ENCODE measurements at places on chromosomes 12 and 14.

DNA sequence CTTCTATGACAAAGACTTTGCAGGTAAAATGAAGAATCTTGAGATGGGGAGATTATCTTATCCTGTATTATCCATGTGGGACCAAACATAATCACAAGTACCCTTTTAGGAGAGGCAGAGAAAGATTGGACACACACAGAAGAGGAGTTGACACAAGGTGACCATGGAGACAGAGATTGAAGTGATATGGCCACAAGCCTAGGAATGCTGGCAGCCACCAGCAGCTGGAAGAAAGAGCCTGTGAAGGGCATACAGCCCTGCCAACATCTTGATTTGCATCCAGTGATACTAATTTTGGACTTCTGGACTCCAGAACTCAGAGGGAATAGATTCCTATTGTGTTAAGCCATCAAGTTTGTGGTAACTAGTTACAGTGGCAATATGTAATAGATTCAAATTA is 78.1 kb downstream of the RPS29 start:
- no peak for DNase-seq

DNA sequence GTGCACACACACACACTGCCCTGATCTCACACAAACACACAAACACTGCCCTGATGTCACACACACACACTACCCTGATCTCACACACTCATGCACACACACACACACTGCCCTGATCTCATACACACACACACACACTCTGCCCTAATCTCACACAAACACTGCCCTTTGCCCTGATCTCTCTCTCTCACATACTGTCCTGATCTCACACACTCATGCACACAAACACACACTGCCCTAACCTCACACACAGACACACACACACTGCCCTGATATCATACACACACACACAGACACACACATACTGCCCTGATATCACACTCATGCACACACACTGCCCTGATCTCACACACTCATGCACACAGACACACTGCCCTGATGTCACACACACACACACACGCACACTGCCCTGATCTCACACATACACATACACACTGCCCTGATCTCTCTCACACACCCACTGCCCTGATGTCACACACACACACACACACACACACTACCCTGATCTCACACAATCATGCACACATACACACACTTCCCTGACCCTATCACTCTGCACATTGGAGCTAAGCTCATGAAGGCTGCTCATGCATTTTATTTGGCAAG is 97.6 kb upstream of the DIO3 start:
- DNase-seq, result no peak

- peak; percentile 50 for DNase-seq
Observed at GRCh38 chr14:101520621-101521472, 40.4 kb upstream of the DIO3 start.

DNA sequence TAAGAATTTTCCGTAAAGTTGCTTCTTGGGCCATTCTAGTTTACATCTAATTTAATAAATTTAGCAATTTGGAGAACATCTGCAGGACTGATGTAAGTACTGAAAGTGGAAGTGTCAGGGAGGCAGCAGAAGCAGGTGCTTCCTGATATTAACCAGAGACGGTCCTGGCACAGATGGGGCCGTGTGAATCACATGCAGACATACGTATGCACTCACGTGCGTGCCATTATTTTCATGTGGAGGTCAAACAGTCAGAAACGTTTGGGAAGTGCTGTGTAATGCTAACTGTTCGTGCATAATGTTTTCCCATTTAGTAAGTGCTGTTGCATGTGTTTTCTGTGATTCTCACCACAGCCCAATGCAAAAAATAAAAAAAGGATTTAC is 87.8 kb upstream of the DYNC1H1 start:
- DNase-seq, result peak; percentile 83

GRCh38 chr12:79016181-79016580 is 151.6 kb downstream of the SYT1 start:
- no peak for DNase-seq

DNA sequence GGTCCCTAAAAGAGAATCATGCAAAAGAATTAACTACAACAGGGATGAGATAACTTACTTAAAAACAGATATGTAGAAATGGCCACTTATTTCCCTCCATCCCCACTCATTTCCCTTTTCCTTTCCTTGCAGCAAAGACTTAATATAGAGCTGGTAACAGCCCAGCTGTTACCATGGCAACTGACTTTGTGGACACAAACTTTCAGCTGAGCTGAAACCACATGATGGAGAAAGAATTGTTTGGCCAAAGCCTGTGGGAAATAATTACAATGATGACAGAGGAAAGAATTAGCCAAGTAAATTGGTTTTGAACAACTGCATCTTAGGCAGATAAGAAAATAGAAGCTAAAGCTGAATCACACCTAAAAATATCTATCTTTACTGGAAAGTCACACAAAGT is 364.9 kb downstream of the GALC start:
- peak; percentile 88 for DNase-seq

GRCh38 chr14:92797935-92798653 is 4.0 kb downstream of the GOLGA5 start:
- DNase-seq, result no peak

GRCh38 chr12:94353130-94353529 is 106.5 kb downstream of the CEP83 start:
- DNase-seq, result no peak

DNA sequence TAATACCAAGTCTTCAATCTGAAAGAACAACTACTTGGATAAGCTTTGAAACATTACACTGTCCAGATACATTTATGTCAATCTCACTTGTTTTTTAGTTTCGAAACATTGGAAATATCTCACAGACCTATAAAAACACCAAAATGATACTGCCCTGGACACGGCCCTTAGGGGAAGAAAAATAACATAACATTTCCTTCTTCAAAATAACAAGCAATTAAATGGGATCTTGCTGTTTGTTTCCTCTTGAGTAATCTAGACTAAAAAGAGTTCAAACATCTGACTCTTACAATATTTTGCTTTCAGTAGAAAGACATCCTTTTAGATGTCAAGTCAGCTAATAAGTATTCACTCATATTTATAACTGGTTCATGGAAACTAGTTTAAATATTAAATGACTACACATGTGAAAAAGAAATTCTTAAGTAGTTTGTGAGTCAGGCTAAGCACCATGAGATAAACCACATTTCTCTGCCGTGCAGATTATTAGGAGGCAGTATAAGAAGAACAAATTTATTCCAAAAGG is 87.5 kb downstream of the EPS8 start:
- DNase-seq, result no peak

DNA sequence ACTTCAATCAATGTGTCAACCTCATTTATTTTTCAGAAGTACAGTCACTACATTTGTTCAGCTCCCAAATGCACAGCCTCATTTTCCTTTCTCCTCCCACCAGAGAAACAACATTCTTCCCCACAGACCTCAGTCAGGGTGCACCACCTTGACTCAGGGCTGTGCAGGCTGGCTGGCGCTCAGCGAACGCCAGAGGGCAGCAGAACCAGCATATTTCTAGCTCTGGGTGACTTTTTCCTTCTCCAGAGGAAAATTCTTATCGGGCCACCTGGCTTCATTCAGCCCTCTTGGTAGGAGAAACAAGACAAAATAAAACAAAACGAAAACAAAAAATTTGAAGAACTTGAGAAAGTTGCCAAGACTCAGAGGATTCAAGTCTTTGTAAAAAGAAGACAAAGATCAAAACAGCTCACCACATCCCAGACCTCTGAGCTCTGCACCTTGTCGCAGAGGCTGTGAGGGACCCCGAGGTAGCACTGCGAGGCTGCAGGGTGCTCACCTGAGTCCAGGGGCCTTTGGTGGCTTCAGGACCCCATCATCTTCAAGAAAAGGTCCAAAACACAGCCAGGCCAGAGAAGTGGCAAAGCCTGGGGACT is 33.7 kb downstream of the PAH start:
- peak; percentile 35 for DNase-seq

DNA sequence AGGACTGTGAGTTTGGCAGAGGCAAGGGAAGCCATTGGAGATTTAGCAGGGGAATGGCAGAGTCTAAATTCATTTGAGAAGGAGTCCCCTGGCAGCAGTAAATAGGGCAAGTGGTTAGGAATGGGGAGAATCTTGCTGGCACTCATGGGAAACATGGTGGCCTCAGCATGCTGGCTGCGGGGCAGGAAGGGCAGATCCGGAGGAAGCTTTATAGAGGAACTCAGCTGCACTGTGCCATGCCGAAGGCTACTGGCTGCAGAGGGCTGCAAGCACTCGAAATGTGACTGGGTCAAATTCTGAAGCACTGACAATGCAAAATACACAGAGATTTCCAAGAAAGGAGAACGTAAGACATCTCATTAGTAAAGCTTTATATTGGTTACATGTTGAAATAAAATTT is 23.9 kb downstream of the CCNK start:
- no peak for DNase-seq

DNA sequence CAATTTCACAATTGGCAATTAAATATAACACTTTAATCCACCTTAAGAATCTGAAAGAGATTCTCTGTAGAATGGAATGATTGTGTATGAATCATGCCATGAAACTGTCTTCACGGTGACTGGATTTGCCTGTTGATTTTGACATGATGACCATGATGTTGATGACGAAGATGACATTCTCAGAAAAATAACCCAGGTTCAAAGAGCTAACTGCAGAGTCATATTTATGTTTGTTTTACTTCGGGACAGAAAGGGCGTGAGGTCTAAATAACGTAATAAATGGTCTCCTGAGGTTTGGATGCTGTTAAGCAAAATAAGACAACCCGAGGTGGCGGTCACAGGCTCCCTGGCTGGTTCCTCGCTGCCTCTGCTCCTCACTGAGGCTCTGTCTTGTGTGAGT is 532.0 kb downstream of the TMEM121 start:
- no peak for DNase-seq

GRCh38 chr14:87935886-87936285 is 57.1 kb downstream of the GALC start:
- DNase-seq, result no peak

DNA sequence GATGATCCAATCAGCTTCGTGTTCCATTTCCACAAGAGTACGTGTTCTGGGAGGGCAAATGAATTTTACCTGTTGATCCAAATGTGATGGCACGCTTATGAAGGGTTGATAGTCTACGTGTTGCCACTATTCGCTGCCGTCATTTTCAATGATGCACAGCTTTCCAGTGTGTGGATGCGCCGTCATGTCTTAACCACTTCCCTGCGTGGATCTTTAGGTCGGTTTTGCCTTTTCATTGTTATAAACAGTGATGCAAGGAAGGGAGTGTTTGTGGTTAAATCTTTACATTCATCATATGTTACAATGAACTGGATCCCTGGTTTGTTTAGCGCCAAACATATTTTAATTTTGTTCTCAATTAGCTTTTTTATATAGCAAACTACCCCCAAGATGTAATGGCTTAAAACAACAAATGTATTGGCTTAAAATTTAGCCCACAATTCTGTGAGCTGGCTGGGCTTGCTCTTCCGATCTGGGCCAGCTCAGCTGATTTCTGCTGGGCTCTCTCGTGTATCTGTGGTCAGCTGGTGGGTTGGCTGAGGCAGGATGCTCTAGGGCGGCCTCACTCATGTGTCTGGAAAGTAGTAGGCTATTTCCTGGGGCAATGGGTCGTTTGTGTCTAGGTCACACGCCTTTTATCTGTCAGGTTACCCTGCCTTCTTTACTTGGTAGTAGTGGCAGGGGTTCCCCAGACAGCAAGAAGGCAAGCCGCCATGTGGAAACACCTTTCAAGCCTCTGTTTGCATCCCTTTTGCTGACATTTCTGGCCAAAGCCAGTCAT is 176.7 kb downstream of the CRADD start:
- peak; percentile 42 for DNase-seq

- no peak for DNase-seq
Observed at GRCh38 chr12:852864-853263, 96.6 kb downstream of the RAD52 start.

DNA sequence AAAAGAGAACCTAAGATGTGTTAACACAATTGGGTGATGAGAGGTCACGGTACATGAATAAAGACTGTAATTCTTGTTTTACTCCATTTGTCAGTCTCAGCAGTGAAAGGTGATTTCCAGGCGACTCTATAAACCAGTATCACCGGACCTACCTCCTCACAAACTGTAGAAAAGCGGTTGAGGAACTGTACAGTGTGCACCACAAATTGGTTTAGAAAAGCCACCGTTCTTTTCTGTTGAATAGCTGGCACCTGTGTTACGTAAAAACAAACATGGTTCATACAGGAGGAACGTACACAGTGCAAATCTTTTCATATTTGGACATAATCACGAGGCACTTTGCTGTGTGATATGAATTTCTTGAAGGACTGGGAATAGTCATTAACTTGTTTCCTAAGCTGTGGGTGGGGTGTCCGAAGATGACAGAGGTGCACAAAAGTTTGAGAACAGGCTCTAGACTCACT is 663 bp downstream of the WASHC3 start:
- DNase-seq, result no peak

- no peak for DNase-seq
Observed at GRCh38 chr12:81627336-81628189, 131.6 kb downstream of the PPFIA2 start.

GRCh38 chr12:61538951-61539350 is 721.3 kb upstream of the USP15 start:
- DNase-seq, result no peak

DNA sequence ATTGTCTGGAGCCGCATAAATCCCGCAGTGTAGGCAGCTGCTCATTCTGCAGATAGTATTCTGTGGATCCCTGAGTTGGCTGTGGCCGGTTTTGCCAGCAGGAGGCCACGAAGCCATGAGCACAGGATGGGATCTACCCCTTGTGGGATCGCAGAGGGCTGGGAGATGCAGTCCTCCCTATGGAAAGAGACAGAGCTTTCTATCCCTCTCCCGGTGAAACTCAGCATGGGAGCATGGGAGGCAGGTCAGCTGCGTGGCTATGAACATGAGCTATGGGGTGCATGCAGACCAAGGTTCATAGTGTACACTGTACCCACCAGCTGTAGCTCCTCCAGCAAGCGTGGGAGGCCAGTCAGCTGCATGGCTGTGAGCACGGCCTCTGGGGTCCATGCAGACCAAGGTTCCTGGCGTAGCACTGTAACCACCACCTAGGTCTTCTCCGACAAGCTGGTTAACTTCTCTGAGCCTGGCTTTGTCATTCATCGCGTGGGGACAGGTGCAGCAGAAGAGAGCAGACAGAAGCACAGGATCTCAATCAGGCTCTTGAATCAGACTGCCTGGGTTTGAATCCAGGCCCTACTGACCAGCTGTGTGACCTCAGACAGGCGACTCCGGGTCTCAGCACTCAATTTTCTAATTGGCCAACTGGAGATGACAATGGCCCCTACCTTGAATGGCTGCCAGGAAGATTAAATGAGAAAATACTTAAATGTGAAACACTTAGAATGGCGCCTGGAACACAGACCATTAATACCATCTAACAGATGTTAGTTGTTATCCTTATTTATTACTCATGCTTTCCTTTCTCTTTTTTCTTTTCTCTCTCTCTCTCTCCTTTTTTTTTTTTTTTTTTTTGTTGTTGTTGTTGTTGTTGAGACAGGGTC is 6.0 kb downstream of the BDKRB1 start:
- DNase-seq, result no peak

Data from femur (tissue), 1 donor.